ENCODE measurements at places on chromosomes 12 and 14.

DNA sequence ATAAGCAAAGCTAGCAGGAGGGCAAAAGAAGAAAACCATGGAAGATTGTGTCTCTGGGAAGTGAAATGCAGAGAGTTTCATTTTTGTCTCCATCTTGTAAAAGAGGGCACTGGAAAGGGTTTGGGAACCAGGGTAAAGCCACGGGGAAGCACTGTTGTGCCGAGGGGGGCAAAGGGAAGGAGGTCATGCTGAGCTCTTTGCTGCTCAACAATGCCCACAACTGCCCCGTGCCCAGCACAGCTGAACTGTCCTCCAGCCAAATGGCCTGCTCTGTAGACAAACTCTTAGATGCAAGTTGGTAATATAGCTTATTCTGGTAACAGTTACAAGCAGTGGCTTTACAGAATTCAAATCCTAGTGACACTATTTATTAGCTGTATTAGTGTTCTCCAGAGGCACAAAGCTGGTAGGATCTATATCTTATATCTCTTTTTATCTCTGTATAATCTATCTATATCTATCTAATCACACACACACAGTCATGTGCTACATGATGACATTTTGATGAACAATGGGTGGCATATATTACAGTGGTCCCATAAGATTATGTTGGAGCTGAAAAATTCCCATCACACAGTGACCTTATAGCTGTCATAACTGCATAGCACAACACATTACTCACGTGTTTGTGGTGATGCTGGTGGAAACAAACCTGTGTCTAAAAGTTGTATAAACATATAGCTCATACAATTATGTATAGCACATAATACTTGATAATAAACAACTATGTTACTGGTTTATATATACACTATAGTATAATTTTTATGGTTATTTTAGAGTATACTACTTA, 203.4 kb upstream of the DDHD1 start:
- DNase-seq = no peak

DNA sequence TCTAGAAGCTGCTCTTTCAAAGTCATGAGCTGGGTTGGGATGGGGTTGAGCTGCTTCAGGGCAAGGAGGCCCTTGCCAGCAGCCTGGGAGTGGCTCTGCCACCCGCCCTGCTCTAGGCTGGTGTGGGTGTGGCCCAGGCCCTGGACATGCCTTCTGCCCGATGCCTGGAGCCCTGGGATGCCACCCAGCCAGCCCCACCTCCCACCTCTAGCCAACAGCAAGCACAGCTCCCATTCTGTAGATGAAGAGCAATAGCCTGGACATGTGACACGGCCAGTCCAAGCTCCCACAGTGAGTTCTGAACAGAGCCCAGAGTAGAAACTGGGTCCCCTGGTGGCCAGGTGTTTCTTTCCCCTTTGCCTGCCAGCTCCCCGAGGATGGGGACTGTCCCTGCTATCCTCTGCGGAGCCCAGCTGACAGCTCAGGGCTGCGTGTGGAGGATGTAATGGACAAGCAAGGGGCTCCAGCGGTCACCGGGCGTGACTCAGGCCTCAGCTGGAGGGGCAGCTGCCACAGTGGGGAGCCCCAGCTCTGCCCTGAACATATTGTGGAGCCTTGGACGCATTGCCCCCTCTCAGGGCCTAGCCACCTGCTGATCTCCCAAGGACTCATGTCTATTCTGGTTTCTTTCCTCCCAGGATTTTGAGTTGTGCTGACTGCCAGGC, 165.2 kb downstream of the TSPAN9 start:
- DNase-seq = no peak

- DNase-seq = peak; percentile 69
These were observed 99.1 kb downstream of the CAPZA3 start for GRCh38 chr12:18837025-18837424.

- peak; percentile 94 for DNase-seq
These were observed at the start of gene SIRT4 for GRCh38 chr12:120301962-120302815. Gene SIRT4, plus strand, starts transcription at chr12:120302321. Its CDS starts 1,241 bp downstream, at chr12:120303562.

DNA sequence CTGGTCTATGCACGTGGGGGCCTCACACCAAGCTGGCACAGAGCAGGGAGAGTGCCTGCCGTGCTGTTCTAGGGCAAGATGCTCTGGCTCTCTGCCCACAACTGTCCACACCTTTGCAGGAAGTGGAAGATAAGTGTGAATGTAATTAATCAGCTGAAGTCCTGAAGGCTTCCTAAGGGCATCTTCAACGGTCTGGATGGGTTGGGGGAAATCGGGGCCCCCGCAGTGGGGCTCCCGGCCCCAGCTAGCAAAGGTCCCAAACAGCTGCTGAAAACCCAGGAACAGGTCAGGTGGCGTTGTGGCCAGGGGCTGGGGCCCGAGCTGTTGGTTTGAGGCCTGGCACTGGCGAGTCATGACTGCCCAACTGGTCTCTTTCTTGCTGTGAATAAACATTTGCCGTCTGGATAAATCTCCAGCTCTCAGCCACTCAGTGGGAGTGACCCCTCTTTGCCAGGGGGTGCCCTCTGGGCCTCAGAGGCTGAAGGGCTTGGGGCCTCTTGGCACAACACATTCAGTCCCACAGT, 6.7 kb upstream of the SLC25A29 start:
- DNase-seq = no peak

GRCh38 chr12:3200032-3200617, 122.9 kb downstream of the TSPAN9 start:
- peak; percentile 26 for DNase-seq

GRCh38 chr12:58633479-58633878, 286.8 kb downstream of the LRIG3 start:
- no peak for DNase-seq

- peak; percentile 82 for DNase-seq
These were observed 23.4 kb upstream of the BMP4 start for GRCh38 chr14:53979747-53980642.
